ENCODE measurements at places on chromosomes 1 and 21.

DNA sequence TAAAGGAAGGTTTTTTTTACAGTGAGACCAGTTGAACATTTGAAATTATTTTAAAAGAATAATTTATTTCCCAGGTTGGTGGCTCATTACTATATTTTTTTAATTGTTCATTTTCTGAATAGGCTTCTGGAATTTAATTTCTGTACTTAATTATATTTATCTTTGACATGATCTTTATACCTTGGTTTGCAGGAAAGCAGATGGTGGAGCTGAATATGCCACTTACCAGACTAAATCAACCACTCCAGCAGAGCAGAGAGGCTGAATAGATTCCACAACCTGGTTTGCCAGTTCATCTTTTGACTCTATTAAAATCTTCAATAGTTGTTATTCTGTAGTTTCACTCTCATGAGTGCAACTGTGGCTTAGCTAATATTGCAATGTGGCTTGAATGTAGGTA, 41.5 kb downstream of the CD46 start:
- DNase-seq, result no peak

- peak; percentile 77 for DNase-seq
Measured at GRCh38 chr1:154328318-154329151, 3.2 kb downstream of the ATP8B2 start.

DNA sequence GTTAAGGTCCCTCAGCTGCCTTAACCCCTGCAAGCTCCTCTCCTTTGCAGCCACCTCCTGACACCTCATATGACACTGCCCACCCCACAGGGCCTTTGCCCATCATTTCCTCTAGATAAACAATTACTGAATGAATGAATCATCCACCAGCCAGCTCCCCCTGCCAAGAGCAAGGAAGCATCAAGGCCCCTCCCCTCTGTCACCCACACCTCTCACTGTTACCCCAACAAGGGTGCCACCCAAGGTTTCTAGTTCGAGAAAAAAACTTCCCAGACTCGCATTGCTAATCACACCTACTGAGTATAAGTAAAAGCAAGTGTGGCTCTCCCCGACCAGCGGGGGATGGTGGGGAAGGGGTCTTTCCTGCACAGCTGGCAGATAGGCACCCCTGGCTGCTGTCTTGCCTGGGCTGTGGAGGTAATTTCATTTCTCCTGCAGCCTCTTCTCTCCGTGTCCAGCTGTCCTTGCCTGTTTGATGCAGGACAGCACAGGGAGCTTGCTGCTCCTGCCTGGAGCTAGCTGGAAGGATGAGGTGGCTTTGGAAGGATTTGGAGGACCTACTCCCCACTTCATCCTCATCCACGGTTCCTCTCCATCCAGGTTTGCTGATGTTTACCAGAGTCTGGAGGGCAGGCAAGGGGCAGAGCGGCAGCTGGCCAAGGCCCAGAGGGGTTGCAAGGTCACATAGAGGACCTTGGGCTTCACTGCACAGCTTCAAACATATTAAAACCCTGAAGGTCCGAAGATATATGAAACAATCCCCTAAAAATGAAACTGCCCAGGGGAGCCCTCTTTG, 33.1 kb upstream of the LBR start:
- peak; percentile 69 for DNase-seq

GRCh38 chr1:207217778-207218511, 103.5 kb upstream of the CD55 start:
- no peak for DNase-seq

- DNase-seq, result no peak
Measured at GRCh38 chr1:163528710-163529348, 207.1 kb downstream of the NUF2 start.

DNA sequence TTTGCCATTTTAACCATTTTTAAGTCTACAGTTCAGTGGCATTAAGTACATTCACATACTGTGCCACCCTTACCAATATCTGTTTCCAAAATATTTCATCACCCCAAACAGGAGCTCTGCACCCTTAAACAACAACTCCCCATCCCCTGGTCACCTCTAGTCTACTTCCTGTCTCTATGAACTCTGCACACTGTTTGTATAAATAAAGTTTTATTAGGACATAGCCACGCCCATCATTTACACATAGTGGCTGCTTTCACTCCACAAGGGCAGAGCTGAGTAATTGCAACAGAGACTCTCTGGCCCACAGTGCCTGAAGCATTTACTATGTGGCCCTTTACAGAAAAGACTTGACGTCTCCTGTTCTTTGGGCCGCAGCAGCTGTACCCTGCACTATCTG, 30.1 kb downstream of the KCNAB2 start:
- no peak for DNase-seq

- DNase-seq, result no peak
Measured at GRCh38 chr1:47647327-47647845, 209.5 kb downstream of the FOXD2 start.

DNA sequence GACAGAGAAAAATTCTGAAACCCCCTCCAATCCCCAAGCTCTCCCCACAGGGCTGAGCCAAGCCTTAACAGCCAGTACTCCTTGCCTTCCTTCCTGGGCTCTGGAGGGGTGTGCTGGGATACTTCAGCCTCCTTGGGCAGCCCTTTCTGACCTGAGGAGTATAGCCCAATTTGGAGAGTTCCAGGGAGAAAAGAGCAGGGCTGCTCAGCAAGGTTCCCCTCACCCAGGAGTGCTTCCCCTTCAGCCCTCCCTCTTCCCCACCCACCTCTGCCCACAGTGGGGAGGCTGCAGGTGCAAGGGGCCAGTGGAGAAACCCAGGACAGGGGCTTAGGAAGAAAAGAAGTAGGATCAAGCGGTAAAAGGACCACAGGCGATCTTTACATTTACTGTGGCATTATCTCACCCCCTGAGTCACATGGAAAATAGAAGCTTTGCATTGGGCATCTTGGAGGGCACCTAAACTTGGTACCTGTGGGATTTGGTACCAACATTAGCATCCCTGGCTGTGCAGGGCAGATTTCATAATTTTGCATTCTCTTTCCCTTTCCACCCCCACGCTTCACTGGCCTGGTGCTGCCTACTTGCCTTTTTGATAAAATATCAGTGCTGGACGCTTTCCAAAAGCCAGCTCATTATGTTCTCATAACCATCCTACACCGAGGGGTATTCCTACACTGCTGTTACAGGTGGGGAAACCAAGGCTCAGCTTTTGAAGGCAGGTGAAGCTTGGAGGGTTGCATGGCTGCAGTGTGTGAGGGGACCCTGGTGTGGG, 2.8 kb upstream of the ADORA1 start:
- no peak for DNase-seq

- no peak for DNase-seq
Measured at GRCh38 chr1:208157769-208158168, 86.4 kb downstream of the PLXNA2 start.

DNA sequence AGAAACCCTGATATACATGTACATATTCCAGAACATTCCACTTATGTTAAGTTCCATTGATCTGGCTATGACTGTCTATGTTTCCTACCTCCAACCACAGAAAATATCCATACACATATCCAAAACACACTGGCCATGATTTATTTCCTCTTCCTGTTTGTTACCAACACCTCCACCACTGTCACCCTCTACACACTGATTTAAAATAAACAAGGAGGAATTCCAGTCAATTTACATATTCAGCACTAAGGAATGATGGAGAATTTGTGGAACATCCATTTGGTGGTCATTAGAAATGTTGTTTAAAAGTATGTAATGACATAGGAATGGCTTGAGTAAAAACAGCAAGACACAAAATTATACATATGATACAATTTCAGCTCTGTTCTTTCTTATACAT, 5.5 kb upstream of the STX6 start:
- no peak for DNase-seq

DNA sequence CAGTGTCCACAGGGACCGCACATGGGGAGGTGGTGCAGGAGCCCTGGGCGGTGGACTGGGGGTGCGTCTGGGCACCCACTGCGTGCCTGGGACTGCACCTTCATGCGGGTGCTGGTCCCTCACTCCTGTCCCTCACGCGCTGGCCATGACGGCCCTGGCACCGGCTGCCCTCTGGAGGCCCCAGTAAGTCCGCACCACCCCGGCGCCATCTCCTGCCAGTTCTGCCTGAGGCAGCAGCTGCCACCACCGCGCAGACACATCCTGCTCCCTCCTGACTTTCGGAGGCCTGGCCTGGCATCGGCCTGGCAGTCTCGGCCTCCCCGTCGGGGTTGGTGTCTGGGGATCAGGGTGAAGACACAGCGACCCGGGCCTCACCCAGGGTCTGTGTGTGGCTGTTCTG, 64.8 kb downstream of the MORN1 start:
- no peak for DNase-seq

DNA sequence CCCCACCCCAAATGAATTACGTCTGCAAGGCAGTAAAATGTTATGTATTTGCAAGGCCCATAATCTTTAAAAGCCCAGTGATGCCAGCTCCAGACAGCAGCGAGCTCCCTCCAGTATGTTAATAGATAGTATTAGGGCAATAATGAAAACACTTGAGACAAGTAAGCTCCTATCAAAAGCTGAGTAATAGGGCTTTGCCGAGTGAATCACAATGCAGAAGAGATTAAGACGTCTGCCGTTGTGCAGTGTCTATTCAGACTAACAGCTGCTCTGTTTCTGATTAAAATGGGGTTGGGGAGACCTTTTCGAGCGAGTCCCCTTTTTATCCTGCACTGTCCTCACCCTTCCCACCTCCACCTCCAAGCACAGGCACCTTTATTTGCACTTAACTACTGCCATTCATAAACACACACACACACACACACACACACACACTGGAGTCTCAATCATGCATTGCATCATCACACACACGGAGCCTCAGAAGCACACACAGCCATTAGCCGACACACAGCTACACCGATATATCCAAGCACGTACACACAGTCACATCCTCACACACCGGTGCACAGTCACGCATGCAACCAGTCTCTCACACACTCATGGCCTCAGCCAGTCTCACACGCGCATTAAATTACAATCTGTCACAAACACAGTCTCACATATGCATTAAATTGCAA, 46.0 kb upstream of the FOXO6 start:
- no peak for DNase-seq

- no peak for DNase-seq
Measured at GRCh38 chr1:118008011-118008410, 78.5 kb downstream of the WDR3 start.

DNA sequence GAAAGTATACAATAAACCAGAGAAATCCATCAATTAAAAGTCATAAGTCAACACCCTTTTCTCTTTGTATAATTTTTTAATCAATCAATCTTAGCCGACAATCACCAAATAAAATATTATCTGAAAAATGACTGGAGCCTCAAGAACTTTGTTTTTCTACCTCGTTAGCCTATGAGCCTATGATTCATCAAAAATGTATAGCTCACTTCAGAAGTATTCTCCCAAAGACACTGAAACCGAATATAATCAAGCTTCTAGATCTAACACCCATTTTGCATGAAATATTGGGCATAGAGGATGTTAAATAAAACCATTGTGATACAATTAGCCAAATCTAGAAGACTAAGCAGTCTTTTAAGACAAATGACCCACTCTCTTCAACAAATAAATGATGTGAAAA, 17.8 kb upstream of the RSBN1 start:
- DNase-seq, result no peak

- DNase-seq, result no peak
Measured at GRCh38 chr1:182257369-182258063, 134.1 kb downstream of the GLUL start.

DNA sequence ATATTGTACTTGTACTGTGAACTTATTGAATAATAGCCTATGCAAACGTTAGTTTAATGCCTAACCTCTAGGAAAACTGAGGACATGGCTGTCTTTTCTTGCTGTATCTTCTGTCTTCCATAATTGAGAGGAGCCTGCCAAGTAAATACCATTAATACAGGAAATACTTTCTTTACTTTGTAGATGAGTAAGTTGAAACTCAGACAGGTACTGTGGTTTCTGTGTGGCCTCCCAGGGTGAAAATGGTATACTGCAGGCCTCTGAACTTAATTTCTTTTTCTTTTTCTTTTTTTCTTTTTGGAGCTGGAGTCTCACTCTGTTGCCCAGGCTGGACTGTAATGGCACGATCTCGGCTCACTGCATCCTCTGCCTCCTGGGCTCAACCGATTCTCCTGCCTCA, 208.8 kb upstream of the ADGRL4 start:
- DNase-seq, result no peak

DNA sequence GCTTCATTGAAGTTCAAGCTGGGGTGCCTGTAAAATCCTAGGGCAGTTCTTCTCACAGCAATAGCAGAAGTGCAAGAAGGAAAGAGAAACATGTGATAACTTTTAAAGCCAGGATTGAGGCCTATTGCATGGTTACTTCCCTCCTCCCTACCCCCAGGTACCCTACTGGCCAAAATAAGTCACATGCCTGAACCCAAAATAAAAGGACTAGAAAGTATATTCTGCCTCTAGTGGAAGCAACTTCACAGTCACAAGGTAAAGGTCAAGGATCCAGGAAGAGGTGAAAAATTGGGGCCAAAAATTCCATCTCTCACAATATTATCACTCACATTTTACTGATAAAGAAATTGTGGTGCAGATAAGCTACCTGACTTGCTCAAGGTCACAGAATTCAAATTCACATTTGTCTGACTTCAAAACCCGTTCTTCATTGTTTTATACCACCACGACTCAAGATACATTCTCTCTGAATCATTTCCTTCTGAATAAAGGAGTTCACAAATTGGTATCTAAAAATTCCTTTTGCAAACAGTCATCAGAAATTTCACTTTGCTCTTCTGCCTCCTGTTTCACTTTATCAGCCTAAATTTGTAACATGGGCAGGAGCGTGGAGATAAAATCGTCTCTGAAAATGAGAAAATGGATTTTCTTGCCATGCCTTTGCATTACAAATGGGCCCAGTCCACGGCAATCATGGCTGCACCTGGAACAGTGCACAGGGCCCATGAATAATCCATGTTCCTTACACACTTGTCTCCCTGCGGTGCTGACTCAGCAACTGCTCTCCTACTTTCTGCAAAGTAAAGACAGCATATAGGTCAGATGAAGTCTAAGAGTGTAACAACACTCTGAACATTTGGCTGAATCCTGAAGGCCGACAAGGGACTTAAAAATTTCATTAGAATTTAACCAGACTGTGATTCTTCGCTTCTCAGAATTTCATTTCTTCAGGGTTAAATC, 485.3 kb upstream of the NFIA start:
- no peak for DNase-seq

GRCh38 chr1:205214756-205215155, 3.3 kb upstream of the DSTYK start:
- DNase-seq, result no peak

DNA sequence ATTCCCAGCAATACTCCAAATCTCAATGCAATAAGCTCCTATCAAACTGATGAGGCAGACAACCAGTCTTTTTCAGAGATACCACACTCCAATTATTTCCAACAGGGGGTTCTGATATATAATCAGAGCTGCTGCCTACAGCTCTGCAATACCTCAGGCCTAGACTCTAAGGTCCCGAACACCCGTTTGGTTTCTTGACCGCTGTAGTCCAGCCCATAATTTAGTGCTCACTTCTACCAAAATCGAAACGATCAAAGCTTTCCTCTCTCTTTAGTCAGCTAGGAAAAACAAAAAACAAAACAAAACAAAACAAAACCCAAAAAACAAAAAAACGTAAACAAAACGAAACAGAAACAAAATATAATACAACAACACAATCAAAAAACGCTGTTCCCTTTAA, 453.0 kb downstream of the NEGR1 start:
- no peak for DNase-seq

All from stimulated activated CD8-positive, alpha-beta memory T cell treated with anti-CD3 and anti-CD28 coated beads, Interleukin-7, amount 100 ng/mL, for 4 hours (primary cell).